ENCODE measurements at places on chromosomes 3 and 15. TPM values are rescaled to one million over a fixed set of nuclear protein-coding genes. Genes with fewer than 3 reads are reported as not detected.

Gene FBXO40
- total RNA-seq, result not detected

Gene NMD3
- total RNA-seq, result 50.6 TPM

Gene TPRG1
- total RNA-seq, result 11.7 TPM

Gene CKMT1B
- 2.8 TPM for total RNA-seq

Gene CGGBP1
- total RNA-seq, result 53.4 TPM

Gene ALDH1L1
- 176 TPM for total RNA-seq

GRCh38 chr3:132276228-132276906, 40.8 kb upstream of the ACP3 start:
- no peak for DNase-seq

GRCh38 chr3:113516115-113516505, 1.2 kb upstream of the SPICE1 start:
- DNase-seq, result no peak

GRCh38 chr3:138781012-138781470, 53.7 kb downstream of the PIK3CB start:
- DNase-seq, result no peak

GRCh38 chr3:133096900-133097613, 58.9 kb downstream of the TMEM108 start:
- DNase-seq, result no peak

DNA sequence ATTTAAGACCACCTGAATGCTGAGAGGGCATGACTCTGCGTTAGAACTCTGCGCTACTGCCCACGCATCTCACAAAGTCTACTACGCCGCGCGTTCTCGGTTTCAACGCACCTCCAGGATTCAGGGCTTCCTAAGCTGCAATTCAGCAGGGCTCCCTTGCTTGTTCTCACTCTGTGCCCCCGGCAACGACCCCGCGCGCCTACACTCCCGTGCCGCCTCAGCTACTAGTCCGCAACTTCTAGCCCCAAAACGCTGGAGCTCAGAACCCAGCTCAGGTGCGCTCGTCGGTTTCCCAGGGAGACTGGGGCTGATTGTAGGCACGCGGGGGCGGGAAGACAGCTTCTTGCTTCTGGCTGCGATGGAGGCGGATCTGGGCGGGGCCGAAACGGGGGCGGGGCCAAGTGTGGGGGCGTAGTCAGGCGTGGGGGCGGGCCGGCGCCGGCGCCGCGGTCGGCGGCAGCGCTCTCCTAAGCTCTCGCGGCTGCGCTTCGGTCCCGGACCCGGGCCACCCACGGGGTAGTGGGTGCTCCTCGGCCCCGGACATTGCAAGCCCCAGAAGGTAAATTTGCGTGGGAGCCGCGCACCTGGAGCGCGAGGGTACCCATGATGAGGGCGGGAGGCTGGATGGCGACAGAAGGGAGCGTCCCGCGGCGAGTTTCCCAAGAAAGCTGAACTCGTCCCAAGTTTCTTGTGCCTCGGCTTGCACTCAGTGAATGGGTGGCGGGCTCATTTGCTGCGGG, at the start of gene ARHGEF26:
Gene ARHGEF26 (plus strand): TSS at position 430 of the 740 bp plus-strand sequence. CDS start 603 bp downstream, outside the sequence.
- peak; percentile 77 for DNase-seq

Gene HACL1
- 19.8 TPM for total RNA-seq

GRCh38 chr15:25989327-25989726, 126.2 kb upstream of the ATP10A start:
- DNase-seq, result no peak

Gene GREM1
- 2.2 TPM for total RNA-seq

- DNase-seq, result no peak
Measured at GRCh38 chr3:23760325-23760724, 45.4 kb upstream of the UBE2E1 start.

DNA sequence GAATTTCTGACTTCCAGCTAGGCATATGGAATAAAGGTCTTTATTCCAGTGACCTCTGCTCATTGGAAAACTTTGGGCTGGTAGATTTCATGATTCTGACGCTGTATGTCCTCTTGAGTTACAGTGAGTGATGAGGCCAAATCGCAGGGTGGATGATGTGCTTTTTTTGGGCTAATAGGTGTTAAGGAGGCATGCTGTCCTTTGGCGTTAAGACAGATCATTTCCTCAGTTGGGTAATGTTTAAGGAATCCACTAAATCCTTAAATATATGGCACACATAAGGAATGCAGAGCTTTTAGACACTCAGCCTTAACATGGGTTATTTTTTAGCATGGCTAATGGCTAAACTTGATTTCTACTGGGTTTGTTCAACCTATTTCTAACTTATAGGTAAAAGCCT, 87.9 kb downstream of the LPP start:
- DNase-seq, result no peak

Gene MAP6D1
- total RNA-seq, result 1.8 TPM

DNA sequence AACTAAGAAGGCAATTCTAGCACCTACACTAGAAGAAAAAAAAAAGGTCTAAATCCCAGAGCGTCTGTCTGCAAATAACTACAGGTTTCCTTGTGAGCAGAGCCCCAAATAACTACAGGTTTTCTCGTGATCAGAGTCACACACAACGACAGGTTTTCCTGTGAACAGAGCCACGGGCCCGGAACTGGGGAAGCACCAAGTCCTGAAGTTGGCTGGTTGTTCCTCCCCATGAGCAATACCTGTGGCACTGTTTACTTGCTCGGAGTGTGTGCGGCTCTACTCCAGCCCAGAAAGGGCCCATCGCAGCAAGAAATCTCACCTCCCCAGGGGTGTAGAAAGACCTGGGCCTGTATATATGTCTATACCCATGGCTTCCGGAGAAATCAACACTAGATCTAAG, 644 bp upstream of the MASP1 start:
- no peak for DNase-seq

DNA sequence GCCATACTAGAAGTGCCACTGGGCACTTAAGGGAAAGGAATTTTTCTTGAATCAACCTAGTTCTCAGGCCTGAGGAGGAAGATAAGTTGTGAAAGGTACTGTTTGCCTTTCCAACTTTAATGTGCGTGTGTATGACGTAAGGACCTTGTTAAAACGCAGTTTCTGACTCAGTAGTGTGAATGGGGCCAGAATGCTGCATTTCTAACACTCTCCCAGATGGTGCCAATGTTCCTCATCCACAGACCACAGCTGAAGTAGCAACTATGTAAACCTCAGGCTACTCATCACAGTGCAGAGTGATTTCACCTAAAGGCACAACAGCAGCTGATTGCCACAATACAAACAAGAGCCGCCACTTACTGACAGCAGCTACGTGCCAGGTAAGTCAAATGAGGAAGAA, 103.6 kb downstream of the OTOL1 start:
- no peak for DNase-seq

DNA sequence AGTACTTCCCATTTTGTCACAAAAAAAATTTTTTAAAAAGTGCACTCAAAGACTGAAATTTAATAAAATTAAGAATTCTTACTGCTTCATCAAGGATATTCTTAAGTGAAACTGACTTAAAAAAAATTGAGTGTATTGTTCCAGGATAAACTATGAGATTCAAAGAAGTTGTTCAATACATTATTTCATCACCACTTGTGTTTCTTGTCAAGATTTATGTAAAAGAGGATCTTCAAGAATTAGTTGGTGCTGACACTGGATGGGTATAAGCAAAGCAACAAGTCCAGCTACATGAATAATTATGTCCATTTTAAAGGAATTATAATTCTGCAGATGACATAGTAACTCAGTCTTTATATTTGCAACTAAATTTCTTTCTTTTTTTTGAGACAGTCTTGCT, 4.3 kb upstream of the AP4E1 start:
- DNase-seq, result no peak

Gene NUDT16
- total RNA-seq, result 26.7 TPM

Gene MUC20
- 5.0 TPM for total RNA-seq

- DNase-seq, result no peak
Measured at GRCh38 chr3:110918963-110919362, 152.7 kb upstream of the NECTIN3 start.

DNA sequence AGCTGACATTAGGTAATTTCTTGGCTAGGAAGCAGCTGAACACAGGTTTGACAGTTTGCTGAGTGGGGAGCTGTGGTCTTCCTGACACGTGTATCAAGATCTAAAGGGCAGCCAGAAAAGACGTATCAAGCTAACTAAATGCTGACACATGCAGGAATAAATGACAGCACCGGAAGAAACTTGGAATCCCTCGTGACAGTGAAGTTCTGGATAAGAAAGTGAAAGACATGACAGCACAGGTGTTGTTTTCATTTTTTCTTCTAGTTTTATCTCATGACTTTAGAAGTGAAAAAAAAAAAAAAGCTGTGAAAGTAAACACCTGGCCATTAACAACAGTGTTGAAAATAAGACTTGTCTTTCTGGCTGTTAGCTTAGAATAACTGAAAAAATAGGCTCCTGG, 48.7 kb downstream of the FGF7 start:
- DNase-seq, result no peak

GRCh38 chr3:115533218-115533617, 90.1 kb upstream of the GAP43 start:
- no peak for DNase-seq
